Stimulated activated CD8-positive, alpha-beta memory T cell treated with anti-CD3 and anti-CD28 coated beads, Interleukin-15, amount 100 ng/mL, for 4 hours (primary cell): ENCODE measurements at places on chromosomes 2 and 18.

- no peak for DNase-seq
Measured at GRCh38 chr18:12278741-12279682, 24.9 kb downstream of the CIDEA start.

GRCh38 chr2:187593697-187594096 lies 39.5 kb upstream of the TFPI start:
- no peak for DNase-seq

- DNase-seq = no peak
Measured at GRCh38 chr2:26626606-26627005, 14.6 kb downstream of the CIB4 start.

DNA sequence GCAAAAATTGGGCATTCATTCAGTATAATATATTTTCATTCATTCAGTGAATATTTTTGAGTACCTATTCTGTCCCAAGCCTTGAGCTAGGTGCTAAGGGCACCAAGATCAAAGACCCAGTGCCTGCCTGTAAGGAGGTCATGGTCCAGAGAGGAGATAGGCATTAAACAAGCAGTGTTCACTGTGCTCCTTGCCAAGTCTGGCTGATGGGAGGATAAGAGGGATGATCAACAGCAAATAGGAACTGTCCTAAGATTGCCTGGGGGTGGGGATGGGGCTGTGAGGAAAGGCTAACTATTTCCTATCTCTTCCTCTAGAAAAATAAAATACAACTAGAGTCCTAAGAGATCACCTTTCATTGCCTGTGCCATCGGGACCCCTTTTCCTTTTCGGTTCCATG lies 60.4 kb downstream of the SETBP1 start:
- DNase-seq = no peak

- no peak for DNase-seq
Measured at GRCh38 chr18:76658627-76659026, 163.6 kb upstream of the ZNF516 start.

- DNase-seq = no peak
Measured at GRCh38 chr2:133241224-133241571, 327.1 kb downstream of the NCKAP5 start.

GRCh38 chr2:145918951-145919350 lies 1399.0 kb upstream of the ZEB2 start:
- no peak for DNase-seq

DNA sequence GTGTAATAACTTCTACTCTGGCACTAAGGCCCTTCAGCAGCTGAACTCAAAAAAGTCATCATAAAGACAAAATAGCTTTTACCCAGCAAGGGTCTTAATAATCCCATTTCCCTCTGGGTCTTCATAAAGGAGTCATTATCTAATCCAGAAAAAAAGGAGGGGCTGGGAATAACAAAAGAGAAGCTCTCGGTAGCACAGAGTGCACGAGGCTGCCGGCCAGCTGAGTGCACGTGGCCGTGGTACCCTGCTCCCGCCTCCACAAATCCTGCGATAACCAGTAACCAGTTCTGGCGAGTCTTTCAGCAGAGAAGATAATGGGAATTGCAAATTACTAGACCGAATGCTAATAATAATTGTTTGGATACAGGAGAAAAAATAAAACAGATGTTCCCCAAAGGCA lies 7.5 kb downstream of the NRP2 start:
- no peak for DNase-seq

GRCh38 chr2:241216211-241216761 lies 27.8 kb downstream of the ANO7 start:
- no peak for DNase-seq

DNA sequence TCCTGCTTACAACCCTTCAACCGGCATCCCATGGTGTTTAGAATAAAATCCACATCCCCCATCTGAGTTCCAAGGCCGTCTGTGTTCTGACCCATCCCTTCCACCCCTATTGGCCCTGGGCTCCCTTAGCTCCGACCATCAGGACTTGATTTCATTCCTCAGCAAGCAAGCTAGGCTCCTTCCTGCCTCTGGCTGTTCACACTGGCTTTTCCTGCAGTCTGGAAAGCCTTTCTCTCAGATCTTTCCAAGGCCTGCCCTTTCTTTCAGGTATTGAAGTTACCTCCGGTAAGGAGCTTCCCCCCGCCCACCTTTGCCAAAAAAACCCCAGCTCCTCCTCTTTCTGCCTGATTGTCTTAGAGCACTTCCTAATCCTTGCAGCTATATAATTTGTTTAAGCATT lies 86.8 kb downstream of the CLIP4 start:
- no peak for DNase-seq

DNA sequence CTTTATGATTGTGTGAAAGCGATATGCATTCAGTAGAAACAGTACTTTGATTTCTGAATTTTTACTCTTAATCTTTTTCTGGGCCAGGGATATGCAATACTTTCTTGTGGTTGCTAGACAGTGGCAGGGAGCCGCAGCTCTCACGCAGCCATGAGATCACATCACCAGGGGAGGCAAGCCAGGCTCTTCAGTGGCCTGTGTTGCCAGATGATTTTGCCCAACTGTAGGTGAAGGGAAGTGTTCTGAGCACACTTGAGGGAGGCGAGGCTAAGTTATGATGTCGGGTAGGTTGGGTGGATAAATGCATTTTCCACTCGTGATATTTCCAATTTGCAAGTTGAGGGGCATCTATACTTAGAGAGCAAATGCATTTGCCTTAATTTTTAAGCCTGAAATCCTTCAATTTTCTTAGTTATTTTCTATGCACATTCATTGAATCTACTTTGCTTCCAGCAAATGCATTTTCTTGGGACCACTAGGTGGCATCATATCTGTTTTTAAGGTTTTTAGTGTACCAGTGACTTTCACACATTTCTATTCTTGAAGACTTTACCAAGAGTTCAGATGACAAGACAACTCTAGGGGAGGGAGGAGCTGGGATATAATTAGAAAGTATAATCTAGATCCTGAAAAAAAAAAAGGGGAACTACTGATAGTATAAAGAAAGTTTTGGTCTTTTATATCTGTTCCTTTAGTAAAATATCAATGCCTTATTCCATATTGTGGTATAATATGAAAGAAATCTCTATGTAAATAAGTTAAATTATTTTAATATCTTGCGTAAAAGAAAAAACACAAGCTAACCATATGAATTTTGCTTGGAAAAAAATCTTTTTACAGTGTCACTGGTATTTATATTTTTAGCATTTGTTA lies 643.3 kb downstream of the SOCS6 start:
- DNase-seq = no peak

- no peak for DNase-seq
Measured at GRCh38 chr2:229301237-229301636, 30.1 kb upstream of the PID1 start.

DNA sequence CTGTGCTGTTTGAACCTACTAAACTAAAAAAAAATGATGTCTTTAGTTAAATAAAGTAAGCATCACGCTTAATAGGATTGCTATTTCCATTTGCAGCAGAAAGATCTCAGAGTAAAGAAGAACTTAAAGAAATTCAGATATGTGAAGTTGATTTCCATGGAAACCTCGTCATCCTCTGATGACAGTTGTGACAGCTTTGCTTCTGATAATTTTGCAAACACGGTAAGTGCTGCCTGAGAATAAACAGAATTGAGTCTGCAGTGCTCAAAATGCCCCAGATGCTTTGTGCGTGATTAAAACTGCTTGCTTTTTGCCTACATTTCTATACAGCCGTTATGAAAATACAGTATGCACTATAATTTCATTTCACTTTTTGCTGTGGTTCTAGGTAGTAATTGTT lies 3.9 kb downstream of the CDCA7 start:
- DNase-seq = no peak

DNA sequence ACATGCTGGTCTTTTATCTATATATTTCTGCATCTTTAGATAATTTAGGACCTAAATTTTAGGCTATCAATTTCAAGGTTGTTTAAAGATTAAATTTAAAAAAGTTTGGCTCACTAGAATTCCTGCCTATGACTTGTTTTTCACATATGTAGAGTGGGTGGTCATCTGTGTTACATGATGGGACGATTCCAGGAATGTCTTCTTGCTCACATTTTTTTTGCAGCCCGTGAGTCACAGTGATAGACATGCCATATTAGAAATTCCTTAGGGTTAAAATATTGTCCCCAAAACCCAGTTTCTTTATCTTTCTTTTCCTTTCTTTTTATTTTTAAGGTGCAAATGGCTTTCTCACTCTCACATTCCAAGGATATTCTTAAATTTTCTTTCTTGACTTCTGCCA lies 652.0 kb downstream of the PLCL1 start:
- no peak for DNase-seq

- DNase-seq = no peak
Measured at GRCh38 chr2:130766711-130767407, 11.5 kb downstream of the AMER3 start.

GRCh38 chr2:37453027-37453426 lies 108.6 kb downstream of the QPCT start:
- DNase-seq = no peak

GRCh38 chr18:59517446-59518165 lies 158.5 kb upstream of the LMAN1 start:
- DNase-seq = no peak

- DNase-seq = no peak
Measured at GRCh38 chr2:209624192-209624938, 147.3 kb upstream of the UNC80 start.
